ENCODE measurements at places on chromosomes 7 and 10. TPM values are rescaled to one million over a fixed set of nuclear protein-coding genes. Genes with fewer than 3 reads are reported as not detected.

The ODAD2 gene
- 1.8 TPM for total RNA-seq

The NPC1L1 gene
- total RNA-seq, result not detected

The CNTNAP2 gene
- total RNA-seq, result 2.8 TPM

The FEZF1 gene
- 2.3 TPM for total RNA-seq

DNA sequence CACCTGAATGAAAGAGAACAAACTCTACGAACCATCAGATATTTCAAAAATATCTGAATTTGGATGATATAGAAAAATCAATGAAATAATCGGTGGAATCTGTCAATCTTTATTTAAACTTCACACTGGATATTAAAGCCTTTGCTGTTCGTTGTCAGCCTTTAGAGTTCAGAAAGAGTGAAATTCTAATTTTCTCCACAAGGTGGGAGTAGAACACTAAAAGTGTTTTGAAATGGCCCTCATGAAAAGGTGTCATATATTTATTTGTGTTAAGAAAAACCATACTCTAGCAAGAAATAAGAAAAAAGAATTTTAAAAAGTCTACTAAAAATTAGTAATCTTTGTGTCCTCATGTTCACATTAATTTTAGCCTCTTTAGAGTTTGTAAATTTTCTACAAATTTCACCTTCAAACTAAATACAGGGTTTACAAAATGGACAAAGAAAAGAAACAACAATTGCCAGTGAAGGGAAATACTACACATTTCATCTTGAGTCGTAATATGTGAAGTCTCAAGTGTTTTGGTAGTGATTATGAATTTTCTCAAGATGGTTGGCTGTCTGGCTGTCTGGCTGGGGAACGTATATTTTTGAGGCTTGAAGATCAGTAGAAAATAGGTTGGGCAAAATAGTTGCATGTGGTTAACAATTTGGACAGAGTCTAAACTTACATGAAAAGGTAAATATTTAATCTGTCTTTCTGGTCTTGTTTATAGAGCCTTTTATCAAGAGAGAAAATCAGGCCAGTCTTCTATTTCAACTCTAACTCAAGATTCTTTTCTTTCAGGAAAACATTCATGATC, 43.7 kb downstream of the DNAJB9 start:
- peak; percentile 34 for DNase-seq

- no peak for DNase-seq
Measured at GRCh38 chr10:34726862-34727261, 88.2 kb downstream of the PARD3 start.

DNA sequence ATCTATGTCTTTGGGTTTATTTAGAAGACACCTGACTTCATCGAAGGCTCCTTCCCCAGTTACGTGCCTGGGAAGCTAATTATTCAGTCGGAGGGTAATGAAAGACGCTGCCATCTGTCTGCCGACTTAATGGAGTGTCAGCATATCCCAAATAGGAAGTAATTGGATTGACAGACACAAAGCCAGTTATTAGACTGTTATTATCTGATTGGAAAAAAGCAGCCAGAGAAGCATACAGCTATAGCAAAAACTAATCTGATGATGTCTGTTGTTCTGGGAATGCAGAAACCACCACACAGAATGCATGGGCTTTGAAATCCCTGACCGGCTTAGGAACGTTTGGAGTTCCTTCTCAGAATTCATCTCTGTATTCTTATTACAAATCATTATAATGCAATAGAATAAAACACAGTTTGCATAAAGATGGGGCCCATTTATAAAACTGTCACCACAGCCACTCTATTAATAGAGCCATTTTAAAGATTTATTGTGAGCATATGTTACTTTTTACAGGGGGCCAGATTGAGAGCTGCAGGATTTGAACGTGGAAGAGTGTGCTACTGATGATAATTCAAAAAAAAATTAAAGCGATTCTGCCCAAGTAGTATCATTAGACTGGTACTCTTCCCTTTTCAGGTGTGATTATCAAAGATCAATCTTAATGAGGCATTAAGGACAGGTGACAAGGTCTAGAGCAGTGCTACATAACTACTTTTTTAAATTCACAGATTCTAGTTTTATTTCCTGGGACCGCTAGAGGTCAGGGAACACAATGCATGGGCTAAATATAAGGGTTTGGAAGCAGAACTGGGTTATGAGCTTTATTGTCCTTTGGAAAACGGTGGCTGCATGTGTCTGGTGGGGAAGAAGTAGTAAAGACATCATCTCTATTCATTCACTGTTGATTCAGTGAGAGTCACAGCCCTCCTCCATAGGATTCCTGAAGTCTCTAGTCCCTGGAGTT, 330.1 kb upstream of the LRGUK start:
- DNase-seq, result no peak

GRCh38 chr10:61992671-61993668, 91.5 kb downstream of the ARID5B start:
- peak; percentile 79 for DNase-seq

DNA sequence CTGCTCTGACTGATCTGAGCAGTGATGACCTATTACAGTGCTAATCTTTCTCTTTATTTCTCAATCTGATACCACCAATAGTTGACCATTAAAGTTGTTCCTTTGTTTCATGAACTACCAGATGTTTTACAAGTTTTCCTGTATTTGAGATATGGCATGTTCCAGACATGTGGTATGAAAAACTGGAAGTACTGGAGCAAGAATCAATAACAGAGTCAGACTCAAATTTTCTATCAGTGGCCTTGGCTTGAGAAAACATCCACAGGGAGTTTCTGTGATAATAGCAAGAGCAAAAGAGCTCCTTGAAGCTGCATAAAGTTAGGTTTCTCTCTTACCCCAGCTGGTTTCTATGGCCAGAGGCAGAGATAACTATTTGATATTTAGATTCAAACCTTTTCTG, 469.0 kb upstream of the STEAP1 start:
- DNase-seq, result no peak

GRCh38 chr7:121351682-121352081, 22.9 kb downstream of the WNT16 start:
- no peak for DNase-seq

GRCh38 chr7:101244375-101245146, at the start of gene FIS1:
Gene FIS1, minus strand, starts transcription at chr7:101245081. Its CDS starts 77 bp downstream, at chr7:101245004.
- peak; percentile 87 for DNase-seq
